ENCODE measurements at places on chromosomes 16 and 17.

- DNase-seq: no peak
Observed at GRCh38 chr16:8182761-8183160, 407.6 kb downstream of the TMEM114 start.

- peak; percentile 80 for DNase-seq
Observed at GRCh38 chr17:32445074-32445415, 735 bp downstream of the PSMD11 start.

- DNase-seq: no peak
Observed at GRCh38 chr17:76884995-76885893, 17.0 kb downstream of the MGAT5B start.

- peak; percentile 96 for DNase-seq
Observed at GRCh38 chr17:58331815-58332777, 3.5 kb upstream of the TSPOAP1 start.

Data from activated effector memory CD4-positive, alpha-beta T cell treated with anti-CD3 and anti-CD28 coated beads, Interleukin-2, amount 50 U/mL, for 16 hours (primary cell).